ENCODE measurements at places on chromosomes 7 and 10.

DNA sequence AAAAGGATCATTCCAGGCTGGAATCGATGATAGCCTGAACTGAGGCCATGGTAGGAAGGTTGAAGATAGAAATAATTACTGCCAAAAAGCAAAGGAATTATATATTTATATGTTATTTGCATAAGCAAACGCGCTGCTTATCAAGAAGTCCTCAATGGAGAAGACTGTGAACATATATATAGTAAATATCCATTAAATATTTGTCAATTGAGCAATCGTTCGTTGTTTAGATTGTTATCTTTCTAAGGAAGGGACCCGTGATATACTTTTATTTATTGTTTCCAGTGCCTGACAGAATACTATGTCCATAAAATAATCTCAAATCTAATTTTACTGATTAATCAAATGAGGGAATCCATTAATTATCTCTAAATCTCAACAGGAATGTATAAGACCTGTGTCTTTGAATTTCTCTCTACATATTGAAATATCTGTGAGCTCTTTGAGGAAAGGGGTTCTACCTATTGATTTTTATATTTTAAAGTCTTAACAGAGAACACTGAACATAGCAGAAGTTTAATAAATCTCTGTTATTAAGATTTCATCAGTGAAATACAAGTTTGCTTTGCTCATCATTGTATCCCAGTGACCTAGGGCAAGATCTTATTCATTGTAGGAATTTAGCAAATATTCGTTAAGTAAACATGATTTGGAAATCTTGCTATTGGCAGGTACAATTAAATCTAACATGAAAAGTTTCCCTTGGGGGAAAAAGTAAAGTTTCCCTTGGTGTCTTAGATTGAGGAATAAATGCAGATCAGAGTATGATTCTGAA, 12.0 kb upstream of the HERC4 start:
- no peak for DNase-seq

- DNase-seq: peak; percentile 26
Measured at GRCh38 chr10:99172128-99172738, 63.4 kb downstream of the HPSE2 start.

GRCh38 chr7:75604408-75604807, 112.3 kb downstream of the SPDYE5 start:
- DNase-seq: no peak

DNA sequence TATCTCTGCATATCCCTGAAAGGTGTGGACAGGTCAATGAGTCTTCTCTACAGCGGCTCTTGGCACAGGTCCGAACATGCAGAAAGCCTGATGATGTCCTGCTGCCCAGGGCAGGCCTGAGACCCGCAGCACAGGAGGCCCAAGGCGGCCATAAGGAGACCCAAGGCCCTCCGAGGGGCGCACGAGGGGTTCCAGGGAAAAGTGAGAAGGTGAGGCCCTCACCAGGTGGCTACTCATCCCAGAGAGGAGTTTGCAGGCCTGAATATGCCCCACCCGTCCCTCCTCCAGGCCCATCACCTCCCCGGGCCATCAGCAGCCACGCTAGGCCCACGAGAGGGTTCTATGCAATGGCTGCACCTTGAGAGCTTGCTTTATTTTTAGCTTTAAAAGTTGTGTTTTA, 173.4 kb upstream of the RHEB start:
- DNase-seq: no peak

DNA sequence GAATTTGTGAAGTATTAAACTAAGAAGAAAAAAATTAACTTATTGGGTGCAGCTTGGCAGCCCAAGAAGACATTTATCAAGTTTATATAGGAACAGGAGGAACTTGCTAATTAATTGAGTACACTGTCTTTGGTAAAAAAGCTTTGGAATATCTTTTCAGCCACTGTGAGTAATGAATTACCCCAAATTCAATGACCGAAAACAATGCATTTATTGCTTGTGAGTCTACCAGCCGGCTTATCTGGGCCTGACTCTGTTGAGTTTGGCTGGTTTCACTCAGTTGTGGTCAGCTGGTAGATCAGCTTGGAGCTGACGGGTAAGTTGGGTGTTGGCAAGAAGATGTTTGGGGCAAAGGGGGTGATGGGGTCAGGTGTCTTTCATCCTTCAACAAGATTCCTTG, 11.6 kb downstream of the GNG11 start:
- no peak for DNase-seq

GRCh38 chr10:90417476-90418210, 440.2 kb downstream of the HTR7 start:
- DNase-seq: no peak

DNA sequence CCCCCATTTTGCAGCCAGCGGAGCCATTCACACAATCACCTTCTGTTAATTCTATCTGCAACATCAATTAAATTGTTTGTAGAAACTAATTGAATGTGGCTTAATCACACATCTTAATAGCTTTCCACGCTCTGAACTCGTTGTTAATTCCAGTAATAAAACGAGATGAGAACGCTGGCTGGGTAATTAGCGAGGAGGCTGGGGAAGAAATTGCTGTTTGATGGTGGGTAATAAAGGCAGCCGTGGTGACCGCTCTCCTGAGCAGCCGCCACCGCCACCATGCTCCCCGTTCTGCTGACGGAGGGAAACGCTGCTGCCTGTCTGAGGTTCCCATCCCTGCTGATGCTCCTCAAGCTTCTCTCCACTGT, 36.3 kb downstream of the GBX1 start:
- no peak for DNase-seq

DNA sequence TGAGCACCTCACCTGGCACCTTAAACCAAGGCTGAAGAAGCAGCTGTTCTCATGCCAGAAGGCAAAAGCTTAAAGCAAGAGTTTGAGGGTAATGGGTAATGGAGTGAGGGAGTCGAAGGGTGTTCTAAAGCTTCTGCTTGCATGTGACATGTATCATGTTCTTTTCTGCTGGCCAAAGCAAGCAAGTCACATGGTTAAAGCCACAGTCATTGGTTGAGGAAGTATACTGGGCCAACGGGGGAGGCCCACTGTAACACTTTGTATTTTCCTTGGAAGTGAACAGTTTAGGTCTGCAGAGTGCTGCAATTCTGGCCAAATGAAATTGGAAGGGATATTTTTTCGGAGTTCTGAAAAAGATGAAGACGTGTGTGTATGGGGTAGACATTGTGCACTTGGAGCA, 75.7 kb downstream of the REEP3 start:
- DNase-seq: no peak

GRCh38 chr10:76428551-76429367, 997.3 kb downstream of the LRMDA start:
- no peak for DNase-seq

DNA sequence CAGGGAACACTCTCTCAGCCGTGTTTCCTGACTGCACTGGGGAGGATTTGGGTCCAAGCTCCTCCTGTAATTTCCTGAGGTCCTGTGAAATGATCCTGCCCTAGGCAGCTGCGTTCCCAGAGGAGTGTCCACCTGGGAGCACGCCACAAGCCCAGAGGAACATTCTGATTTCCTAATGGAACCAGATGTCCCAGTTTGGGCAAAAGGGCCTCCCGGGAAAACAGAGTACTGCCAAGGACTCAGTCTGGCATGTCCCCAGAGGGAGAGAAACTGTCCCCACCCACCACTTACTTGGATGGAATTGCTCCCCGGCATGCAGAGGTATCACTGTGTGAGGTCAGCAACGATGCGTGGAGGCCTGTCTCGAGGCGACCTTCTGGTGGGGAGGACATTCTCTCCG, 34.5 kb downstream of the ASB13 start:
- no peak for DNase-seq

- DNase-seq: no peak
Measured at GRCh38 chr7:28060371-28060950, 120.1 kb downstream of the JAZF1 start.

DNA sequence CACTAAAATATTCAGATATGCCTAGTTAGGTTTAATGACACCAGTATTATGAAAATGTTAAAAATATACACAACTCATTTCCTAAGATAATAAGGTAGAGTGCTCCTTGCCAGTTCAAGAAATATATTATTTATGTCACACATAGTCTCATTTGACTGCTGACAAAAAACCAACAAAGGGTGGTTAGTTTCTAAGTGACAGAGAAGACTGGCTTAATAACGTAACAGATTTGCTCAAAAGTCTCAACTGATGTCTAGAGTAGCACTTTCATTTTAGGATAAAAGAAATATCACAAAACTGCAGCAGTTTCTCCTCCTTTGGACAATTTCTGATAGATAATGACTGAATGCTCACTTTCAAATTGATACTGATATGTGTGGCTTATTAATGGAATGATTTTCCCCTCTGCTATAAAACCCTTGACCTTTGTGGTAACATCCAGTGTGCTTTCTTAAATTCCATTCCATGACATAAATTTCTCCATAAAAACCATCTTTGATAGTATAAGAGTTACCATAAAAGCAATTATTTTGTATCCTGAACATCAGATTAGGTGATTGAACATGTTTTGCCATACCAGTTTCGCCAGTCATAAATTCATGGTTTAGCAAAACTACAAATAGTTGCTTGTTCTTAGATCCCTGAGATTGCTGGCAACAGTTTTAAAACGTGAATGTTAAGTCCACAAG, 94.2 kb downstream of the NRBF2 start:
- DNase-seq: no peak

- DNase-seq: no peak
Measured at GRCh38 chr10:22629126-22629525, 85.3 kb downstream of the PIP4K2A start.

- no peak for DNase-seq
Measured at GRCh38 chr10:12636571-12636970, 287.2 kb downstream of the CAMK1D start.

- DNase-seq: no peak
Measured at GRCh38 chr7:132352800-132353199, 223.5 kb downstream of the PLXNA4 start.

DNA sequence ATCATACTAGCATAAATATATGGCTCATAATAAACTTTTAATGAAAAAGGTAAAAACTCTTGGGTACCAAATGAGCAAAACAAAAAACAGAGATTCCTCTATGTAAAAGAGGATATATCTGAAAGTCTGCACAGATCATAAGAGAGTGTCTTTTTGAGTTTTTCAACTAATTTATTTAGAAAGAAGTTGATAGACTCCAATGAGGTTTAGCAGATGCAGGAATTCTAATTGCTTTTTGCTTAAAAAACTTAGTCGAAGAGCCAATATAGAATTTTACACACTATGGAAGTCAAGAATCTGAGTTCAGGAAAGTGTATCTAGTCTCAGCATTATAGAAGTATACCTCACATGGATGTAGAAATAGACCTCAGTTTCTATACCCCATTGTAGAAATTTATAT, 3.4 kb upstream of the MLLT10 start:
- DNase-seq: no peak

DNA sequence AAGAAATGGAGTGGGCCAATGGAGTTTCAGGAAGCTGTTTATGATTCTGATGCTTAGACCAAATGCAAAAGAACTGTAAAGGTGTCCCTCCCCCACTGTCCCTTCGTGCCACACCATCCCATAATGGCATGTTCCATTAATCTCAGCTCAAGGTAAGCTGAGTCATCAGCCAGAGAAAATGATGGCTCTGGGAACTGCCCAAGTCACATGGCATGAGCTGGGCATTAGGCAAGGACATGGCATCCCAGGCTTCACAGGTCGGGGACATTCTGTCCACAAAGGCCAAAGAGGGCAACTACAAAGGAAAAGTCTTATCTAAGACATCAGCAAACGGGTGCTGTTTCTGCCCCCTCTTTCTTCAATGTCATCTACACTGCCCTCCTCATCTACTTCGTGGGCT, 44.9 kb downstream of the DLG5 start:
- no peak for DNase-seq

- no peak for DNase-seq
Measured at GRCh38 chr7:52472006-52472620, 563.3 kb upstream of the POM121L12 start.

- no peak for DNase-seq
Measured at GRCh38 chr7:48932126-48932910, 8.0 kb downstream of the CDC14C start.

DNA sequence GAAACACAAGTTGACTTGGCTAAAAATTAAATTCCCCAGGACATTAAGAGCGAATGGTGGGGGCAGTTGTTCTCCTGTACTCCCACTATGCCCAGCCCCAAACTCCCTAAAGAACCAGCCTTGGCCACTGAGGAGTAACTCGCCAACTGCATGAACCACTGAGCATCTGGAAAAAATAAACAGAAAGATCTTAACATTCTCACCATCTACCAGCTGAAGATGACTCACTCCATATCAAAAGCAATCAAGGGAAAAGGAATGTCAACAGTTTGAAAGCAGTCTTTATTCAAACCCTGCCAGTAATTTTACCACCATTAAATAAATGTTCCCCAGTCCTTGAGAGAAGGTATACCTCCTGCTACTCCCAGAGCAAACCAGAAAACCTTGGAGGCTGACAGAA, 45.4 kb downstream of the CTTNBP2 start:
- DNase-seq: peak; percentile 56

DNA sequence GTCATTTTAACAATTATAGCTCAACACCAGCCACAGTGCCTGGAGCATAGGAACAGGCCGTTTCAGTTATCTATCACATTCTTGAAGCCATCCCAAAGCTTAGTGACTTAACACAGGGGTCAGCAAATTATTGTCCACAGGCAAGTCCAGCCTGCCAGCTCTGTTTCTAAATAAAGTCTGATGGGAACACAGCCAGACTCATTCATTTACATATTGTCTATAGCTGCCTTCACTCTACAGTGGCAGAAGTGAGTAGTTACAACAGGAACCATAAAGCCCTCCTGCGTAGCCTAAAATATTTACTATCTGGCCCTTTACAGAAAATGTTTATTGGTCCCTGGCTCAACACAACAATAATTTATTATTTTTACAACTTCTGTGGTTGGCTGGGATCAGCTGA, 407.5 kb upstream of the AUTS2 start:
- no peak for DNase-seq

DNA sequence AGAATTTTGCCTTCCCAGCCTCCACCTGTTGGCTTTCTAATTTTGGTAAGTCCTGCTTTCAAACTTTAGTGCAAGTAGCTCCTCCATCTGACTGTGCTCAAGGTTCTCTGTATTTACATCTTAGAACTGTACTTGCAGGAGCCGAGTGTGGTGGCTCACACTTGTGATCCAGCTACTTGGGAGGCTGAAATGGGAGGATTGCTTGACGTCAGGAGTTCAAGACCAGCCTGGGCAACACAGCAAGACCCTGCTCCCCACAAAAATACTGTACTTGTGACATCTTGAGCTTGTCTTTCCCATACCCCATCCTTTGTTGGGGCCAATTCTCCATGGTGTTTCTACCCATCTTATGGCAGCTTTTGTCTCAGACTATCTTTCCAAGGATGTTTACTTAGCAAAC, 4.7 kb upstream of the VDAC2 start:
- DNase-seq: no peak

DNA sequence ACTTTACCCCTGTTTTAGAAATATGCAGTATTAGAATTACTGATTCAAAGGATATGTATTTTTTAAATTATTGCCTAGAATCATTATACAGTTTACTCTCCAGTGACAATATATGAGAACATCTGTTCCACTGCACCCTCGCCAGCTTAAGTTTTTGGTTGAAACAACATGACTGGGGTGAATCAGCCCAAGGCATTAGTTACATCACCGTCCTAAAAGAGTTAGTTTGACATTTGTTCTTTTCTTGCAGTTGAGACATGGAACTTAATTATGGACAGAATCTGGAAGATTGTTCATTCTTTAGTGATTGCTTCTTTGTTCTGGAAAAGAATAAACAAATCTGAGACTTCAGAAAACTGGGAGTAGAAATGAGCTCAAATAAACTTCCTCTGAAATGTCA, 167.3 kb upstream of the DKK1 start:
- no peak for DNase-seq
